ENCODE measurements at places on chromosomes 12 and 14.

DNA sequence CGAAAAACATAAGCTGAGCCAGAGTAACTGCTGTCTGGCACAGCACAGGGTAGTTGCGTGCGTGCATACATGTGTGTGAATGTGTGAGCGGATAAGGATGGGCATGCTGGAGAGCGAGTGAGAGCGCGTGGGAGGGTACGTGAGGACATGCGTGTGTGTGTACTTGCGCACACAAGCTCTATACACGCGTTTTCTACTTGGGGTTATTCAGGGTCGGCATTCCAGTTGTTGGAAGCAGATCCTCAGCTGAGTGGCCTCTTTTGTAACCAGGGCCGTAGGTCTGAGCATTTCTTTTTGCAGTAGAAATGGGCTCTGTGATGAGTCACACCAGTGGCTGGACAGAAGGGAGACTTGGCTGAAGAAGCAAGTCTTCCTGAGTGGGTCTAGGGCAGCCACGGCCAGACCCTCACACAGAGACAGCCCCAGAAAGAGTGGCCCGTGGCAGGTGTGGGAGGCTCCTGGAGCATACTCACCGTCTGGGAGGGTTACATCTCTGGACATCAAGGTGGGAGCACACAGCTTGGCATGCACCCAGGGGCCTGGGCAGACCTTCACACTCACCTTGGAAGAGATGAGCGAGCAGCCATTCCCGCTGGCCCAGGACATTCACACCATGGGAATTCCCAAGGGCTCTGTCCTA, 78.0 kb downstream of the LRRC74A start:
- no peak for DNase-seq

DNA sequence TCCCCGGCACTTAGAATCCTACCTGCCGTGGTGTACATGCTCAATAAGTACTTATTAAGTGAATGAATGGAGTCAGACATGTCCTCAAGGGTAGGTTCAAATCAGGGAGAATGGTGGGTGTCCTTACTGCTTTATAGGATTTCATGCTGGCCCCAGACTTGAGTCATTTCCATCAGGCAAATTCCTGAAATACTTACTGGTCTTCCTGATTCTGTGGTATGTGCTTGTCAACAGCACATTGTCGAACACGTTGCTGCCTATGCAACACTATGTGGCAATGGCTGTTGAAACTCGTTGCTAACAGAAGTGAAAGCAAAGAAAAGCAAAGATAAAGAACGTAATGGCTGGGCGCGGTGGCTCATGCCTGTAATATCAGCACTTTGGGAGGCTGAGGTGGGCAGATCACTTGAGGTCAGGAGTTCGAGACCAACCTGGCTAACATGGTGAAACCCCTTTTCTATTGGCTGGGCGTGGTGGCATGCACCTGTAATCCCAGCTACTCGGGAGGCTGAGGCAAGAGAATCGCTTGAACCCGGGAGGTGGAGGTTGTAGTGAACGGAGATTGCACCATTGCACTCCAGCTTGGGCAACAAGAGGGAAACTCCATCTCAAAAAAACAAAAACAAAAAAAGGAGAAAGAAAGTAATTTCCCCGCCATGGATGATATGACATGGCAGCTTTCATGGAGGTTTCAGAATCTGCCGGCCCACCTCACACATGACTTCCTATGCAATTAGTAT, 214.9 kb downstream of the ZFP36L1 start:
- DNase-seq: no peak

DNA sequence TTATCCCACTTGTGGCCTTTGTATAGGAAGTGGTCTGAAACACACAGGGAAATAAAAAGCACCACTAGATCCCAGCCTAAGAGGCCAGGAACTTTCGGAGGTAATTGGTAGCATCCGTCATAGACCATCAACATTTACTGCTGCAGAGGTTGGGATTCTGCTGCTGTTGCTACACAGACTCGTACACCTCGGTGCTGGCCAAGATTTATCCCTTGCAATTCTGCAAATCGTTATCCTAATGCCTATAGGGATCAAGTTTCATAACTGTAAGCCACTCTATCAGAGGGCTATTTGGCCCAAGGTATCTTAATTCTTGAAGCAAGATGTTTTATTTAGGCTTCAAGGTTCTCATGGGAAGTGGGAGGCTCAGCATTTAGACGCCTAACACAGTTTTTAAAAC, 913.6 kb downstream of the GALC start:
- peak; percentile 63 for DNase-seq

- no peak for DNase-seq
Observed at GRCh38 chr14:24430682-24431568, 1.2 kb downstream of the KHNYN start.

DNA sequence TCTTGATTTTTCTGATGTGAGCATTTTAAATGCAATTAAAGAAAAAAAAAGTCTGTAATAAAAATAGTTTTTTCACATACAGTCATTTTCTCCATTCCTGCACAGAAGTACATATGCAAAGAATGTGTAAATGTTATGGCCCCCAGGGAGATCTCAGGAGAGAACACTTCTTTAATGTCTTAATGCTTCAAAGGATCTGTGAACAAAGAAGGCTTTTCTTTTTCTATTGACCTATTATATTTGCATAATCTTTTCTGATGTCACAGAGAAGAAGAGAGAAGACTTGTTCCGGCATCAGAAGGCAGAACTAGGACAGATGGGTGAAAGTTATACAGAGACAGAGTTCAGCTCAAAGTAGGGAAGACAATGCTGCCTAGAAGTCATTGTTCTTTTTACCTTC, 413.5 kb upstream of the STXBP6 start:
- no peak for DNase-seq

GRCh38 chr12:88572781-88573549, 7.3 kb downstream of the KITLG start:
- DNase-seq: no peak

- DNase-seq: no peak
Observed at GRCh38 chr12:112967306-112967705, 11.0 kb upstream of the OAS2 start.

GRCh38 chr12:78406828-78407227, 457.7 kb upstream of the SYT1 start:
- DNase-seq: peak; percentile 17

GRCh38 chr12:27493260-27493940, 30.6 kb upstream of the PPFIBP1 start:
- no peak for DNase-seq

DNA sequence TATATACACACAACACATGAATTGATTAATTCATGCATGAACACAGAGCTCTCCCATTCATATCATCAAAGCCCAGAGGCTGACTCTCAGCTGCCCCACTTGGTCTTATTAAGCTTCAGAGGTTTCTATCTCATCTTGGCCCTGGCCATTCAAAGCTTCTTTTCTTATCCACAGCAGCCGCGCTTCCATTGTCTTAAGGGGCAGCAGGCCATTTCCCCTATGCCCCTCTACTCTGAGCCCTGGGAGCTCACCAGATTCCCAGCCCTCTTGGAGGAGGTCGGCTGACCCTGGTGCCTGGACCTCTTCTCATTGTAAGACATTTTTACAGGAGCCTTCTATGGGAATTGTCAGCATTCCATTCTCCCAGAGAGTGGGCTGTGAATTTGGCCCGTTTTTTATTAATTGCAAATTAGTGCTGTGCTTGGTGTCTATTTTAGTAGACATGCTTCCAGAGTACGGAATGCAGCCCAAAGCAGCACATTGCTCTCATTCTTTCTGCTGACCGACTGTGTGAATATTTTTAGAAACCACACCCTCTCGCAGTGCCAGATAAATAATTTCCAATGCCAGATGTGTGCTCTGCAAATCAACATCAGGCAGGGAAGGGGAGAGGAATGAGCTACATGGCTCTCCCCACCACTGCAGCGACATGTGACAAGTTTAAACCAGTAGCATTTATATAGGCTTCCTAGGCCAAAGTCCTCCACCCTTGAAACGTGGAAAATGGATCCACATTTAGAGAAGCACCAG, 58.5 kb downstream of the NUAK1 start:
- DNase-seq: no peak

DNA sequence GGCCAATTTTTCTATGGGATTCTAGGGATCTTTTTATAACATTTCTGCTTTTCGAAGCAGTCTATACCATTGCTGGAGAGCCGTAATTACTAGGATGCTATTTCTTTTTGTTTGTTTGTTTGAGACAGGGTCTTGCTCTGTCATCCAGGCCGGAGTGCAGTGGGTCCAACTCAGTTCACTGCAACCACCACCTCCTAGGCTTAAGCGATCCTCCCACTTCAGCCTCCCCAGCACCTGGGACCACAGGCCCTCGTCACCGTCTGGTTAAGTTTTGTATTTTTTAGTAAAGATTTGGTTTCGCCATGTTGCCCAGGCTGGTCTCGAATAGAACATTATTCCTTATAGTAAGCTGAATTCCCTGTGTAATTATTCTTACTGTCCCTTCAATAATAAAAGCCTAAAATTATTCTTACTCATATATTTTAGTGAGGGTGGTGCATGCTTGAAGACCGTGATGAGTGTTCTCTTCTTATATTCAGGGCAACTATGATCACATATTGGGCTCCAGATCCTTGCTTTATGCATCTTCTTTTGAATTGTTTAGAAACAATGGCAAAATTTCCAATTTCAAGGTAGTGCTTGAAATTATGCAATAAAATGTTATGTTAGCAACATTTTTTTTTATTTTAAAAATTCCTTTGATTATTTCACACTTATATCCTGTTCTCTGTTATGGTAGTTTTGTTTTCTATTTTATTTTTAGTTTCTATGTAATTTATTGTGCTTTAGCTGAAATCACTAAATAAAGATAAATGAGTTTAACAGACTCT, 66.2 kb downstream of the CRADD start:
- no peak for DNase-seq

DNA sequence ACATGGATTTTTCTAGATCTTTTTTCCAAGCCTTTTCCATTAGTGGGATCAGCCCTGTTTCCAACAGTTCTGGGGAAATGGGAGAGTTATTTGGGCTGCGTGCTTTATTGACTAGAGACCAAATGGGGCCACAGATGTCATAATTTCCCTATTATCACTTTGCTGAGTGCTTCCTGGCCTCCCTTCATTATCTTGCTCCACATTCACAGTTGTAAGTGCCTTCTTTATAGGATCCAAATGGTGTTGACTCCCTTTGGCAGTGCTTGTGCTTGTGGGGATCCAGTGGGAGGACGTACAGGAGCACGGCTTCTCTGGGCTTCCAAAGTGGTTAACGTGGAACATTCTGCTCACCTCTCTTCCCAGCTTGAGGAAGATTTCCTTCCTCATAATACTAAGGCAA, 141.0 kb upstream of the RMST start:
- no peak for DNase-seq

DNA sequence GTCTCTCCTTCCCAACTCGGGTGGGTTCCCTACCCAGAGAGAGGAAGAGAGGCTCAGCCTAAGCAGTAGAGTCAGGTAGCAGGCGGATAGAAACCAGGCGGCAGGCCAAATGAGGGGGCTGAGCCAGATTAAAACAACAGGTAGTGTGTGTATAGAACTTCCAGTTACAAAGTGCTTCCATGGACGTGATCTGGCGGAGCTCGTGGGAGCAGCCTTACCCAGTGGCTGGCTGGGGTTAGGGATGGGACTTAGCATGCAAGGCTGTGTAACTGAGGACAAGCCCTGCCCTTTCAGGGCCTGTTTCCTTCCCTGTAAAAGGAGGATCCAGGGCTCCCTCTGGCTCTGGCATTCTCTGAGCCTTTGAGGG, 8.3 kb downstream of the KRT80 start:
- peak; percentile 72 for DNase-seq

DNA sequence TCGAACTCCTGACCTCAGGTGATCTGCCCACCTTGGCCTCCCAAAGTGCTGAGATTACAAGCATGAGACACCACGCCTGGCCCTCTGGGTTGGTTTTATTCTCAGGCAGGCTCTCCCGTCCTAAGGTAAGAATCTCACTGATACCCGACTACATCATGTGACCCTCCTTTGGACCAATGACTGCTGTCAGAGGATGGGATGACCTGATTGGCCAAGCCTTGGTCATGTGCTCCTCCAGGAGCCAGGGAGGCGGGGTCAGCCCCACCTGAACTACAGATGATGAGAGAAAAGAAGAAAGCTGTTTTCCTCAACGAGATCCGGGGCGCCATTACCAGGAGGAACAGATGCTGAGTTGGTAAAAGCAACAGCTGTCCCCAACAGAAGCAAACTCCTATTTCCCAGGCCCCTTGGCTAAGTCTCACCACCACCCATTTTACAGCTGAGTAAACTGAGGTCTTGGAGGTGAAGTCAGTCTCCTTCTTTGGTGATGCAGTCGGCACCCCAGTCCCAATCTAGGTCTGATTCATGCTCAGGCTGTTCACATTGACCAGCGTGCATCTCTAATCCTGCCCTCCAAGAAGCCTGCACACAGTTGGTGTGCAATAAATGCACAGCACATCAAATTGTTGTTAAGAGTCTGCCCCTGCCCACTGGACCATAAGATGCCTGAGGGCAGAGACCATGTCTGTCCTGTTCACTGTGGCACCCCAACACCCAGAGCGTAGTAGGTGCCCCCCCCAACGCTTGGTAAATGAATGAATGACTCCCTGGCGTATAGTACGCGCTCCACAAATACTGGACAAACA, 118.8 kb downstream of the SCARB1 start:
- DNase-seq: no peak

GRCh38 chr12:124727264-124727800, 136.3 kb downstream of the SCARB1 start:
- no peak for DNase-seq

DNA sequence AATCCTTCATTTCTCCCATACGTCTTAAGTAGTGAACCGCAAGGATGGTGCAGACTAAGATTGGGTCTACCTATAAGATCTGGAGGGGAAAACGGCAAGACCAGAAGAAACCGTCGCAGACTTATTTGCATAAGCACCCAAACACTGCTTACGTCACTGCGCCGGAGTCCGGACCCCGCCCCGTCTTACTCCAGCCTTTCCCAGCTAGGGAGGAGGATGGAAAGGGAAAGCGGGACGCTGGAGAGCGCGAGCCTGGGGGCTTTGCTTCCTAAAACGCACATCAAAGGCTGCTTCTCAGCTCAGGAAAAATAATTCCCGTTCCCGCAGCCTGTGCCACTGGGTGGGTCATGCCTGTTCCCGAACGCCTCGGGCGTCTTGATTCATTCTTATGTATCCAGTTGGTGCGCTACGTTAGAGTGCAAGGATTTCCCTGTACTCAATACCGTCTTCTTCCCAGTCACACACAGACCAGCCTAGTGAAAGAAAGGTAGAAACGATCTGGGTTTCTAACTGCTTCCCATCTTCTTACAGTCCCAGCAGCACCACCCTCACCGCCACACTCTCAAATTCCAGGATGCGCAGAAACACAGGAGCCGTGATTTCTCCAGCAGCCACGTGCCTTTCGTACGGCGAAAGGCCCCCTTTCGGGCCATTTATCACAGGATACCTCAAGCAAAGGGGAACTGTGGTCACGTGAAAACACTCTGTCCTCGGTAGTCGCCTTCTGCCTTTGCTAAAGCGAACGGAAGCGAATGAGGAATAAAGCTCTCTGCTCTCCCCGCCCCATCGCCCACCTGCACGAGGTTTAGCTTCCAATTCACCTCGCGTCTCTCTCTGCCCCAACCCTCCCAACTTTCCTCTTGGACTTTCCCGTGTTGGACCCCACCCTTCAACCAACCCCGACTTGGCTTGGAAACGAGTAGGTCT, 1.1 kb downstream of the SLC6A15 start:
- peak; percentile 88 for DNase-seq

DNA sequence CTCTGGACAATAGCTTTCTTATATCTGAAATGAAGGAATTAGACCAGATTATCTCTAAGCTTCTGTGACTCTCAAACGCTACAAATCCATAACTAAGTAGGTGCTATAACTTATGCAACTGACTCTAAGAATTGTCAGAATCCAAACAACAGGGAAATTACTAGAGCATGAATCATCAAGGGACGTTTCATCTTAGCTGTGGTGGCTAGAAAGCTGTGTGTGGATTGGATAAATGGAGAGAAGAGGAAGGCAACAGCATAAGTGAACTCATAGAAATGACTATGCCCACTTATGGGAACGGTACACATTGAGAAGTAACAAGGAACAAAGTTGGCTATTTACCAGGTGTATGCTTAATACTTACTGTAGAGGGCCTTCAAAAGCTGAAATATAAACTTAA, 96.0 kb upstream of the NEDD1 start:
- no peak for DNase-seq

Measured in NCI-H2081 (cell line).